Left ventricle myocardium superior (tissue), 1 donor: ENCODE measurements at places on chromosomes 2 and 18. TPM values are rescaled to one million over a fixed set of nuclear protein-coding genes. Genes with fewer than 3 reads are reported as not detected.
A peak's percentile ranks its signal among the peaks of the same experiment; 100 is the strongest.

ACTG2 gene
- 0.32 TPM for total RNA-seq

LYPD6 gene
- total RNA-seq: 0.30 TPM

DNA sequence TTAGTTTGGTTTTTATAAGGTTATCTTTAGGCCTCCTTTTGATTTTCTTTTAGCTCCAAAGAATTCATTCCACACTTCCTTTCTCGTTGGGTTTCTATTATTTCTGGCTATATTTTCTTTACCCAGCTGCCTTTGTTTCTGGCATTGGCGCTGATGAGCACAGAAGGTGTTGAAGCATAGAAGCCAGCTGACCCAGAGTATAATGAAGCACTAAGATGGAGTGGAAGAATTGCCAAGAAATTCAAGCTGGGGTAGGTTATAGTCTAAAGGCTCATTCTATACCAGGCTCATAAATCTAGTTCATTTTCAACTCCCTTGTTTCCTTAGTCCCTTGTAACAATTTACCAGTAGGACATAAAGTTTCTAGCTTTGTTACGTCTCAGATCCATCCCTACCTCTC is 169.5 kb downstream of the HRH4 start:
- DNase-seq: no peak

GRCh38 chr2:5713101-5713500 is 20.9 kb downstream of the SOX11 start:
- no peak for DNase-seq

- DNase-seq: peak; percentile 54
Observed at GRCh38 chr18:26133652-26134051, at the start of gene PSMA8. PSMA8 (plus strand) TSS chr18:26133869; CDS start chr18:26133966, 97 bp downstream.

DNA sequence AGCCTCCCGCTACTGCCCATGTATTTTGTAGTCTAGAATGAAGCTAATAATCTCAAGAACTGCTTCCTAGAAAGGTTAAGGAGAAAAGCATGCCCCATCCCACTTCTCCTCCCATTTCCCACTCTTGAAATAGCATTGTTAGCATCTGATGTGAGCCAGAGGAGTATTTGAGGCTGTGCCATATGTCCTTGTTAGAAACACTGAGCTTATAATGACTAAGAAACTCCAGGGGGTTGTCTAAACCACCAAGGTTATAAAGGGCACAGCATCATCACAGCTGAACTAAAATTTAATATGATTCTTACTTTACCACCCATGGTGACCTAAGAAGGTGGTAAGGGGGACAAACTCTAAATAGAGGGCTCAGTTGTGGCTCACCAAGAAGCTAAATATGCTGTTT is 16.6 kb downstream of the TSPYL6 start:
- no peak for DNase-seq

DNA sequence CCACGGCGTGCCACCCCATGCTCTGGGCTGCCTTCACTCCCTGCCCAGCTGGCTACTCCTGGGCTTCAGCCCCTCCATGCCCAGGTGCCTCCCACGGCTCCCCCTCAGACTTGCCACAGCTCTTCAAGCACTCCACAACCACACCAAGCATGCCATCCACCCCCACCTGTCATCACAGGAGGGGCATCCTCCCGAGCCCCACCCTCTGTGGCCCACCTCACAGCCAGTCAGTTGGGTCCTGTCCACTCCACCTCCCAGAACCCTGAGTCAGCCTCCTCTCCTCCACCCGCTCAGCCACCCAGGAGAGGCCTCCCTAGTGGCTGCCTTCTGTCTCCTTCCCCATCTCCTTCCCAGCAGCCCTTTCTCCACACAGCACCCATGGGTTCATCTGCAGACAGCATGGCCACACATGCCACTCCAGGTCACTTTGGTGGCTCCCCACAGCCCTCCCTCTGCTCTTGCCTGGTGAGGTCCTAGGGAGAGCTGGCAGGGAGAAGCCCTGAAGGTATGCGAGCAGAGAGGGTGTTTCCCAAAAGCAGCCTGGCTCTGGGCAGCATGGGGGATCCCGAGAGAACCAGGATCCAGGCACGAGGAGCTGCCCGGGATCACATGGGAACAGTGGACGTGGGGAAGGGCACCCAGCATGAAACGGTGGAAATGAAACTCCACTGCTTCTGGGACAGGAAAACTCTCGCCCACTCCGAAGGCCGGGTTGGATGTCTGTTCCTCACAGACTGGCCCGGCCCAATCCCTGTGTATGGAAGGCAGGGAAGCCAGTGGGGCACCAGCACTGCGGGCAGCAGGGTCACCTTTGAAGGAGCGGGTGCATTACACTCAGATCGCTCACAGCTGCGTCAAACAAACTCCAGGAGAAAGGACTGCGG is 2.7 kb downstream of the LIMS2 start:
- DNase-seq: peak; percentile 60
